ENCODE measurements at places on chromosomes 6 and 20.

- DNase-seq: no peak
Measured at GRCh38 chr6:37830225-37830624, 10.7 kb downstream of the ZFAND3 start.

DNA sequence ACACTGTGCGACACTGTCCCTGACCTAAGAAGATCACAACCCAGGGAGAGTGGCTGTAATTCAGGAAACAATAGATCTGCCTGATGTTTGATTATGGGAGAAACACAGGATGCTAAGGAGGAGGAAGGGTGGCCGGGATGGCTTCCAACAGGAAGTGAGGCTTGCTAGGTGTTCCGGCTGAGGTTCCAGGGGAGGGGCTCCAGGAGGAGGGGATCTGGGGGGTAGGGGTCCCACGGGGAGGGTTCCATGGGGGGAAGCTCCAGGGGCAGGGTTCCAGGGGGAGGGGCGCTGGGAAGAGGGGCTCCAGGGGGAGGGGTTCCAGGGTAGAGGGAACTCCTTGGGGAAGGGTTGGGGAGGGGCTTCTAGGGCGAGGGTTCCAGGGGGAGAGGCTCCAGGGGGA is 48.6 kb downstream of the DAAM2 start:
- DNase-seq: no peak

- DNase-seq: no peak
Measured at GRCh38 chr20:16555754-16556153, 17.5 kb downstream of the KIF16B start.

DNA sequence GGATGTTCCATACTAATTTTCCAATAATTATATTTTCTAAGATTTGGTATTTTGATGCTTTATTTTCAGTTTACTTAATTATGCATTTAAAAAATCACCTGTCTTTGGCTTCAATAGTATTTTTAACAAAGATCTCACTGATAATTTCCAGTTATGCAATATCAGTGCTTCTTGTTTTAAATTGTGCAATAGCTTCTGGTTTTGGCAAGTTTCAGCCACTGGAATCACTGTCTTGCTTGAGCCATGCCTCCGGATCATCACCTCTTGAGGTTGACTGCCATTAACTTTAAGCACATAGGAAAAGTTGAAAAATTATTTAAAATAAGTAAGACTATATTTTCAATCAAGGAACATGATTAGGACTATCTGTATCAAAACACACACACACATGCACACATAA is 1242.1 kb downstream of the HACE1 start:
- DNase-seq: no peak

DNA sequence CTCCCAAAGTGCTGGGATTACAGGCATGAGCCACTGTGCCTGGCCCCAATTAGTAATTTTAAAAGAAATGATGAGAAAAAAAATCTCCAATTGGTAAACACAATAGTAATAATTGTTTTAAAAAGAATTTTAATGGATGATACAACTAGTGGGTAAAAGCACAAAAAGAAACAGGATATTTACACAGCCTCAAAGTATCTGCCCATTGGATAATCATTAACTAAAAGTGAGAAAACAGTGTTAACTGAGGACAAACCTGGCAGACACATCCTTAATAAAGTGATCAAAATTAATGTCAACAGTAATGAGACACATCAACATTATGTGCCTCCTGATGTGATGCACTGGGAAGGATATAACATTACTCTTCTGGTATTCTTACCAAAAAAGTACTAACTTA is 24.5 kb downstream of the DTNBP1 start:
- DNase-seq: no peak

GRCh38 chr6:28802417-28803336 is 121.1 kb downstream of the TRIM27 start:
- no peak for DNase-seq

GRCh38 chr6:22326500-22326899 is 29.7 kb upstream of the PRL start:
- DNase-seq: no peak

DNA sequence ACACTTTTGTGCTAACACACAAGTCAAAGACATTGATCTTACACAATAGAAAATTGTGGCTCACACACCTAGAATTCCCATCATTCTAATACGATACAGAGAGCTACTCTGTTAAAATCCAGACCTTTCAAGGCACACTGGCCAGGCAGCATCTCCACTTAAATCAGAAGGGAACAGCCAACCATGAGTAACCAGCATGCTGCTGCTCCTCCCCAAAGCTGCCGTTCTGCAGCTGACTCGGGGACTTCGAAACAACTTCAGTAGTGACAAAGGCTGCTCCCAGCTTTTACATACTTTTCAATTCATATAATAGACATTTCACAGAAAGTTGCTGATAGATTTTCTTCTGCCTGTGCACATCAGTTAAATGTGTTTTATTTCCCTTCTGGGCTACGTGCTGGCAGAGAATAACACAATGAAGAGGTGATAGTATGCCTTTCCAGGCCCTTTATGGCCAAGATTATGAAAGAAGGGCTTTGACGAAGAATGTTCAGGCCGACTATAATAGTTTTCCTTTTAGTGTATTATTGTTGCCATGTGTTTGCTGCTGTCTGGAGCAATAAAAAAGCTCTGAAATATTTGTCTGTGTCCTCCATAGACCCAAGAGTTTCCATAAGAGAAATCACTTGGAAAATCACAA is 159.0 kb downstream of the GMDS start:
- no peak for DNase-seq

DNA sequence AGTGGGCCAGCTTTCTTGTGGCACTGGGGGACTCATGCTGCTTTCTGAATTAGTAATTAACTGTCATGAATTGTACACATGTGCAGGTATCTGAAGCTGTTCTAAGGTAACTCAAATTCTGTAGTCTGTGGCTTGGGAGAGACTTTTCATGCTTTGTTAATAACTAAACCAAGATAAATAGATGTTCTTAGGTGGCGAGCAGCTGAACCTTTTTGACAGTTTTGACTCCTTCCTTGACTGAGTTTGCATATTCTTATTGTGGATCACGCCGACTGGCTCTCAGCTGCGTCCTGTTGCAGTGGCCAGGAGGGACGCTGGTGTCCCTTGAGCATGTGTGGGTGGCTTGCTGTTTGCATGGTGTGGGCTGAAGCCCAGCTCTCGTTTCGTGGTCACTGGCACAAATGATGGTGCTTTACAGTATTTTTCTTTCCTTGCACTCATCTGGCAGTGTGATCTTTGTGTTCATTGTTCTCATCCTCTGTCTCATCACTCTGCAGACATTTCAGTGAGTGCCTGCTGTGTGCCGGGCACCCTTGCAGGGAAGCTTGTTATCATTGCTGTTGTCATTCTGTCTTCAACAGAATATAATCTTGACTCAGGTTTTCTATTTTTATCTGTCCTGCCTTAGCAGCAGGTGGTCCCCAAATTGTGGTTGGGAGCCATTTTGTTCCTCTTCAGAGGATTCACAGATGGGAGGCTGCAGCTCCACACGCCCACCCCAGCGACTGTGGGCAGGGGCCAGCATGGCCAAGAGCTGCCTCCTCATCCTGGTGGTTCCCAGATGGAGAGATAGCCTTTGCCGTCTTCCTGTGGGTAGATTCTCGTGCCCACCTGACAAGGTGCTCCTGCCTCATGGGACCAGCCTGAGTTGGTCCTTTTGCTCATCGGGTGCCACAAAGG is 39.6 kb downstream of the DUSP22 start:
- DNase-seq: no peak

DNA sequence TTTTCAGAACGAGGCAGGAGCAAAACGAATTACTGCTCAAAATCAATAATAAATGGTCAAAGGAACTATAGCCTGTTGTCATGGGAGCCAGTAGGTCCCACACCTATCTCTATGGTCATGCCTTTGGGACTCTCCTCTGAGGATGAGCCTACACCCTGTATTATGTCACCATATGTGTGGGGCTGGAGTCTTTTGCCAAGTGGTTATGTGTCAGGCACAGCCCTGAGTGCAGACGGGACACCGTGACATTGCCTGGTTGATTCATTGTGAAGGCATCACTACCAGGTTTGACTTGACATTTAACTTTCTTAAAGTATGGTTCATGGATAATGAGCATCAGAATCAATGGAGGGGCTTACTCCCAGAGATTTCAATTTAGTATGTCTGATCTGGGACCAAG is 23.6 kb downstream of the BMP6 start:
- no peak for DNase-seq

GRCh38 chr6:89853068-89853467 is 23.4 kb downstream of the CASP8AP2 start:
- no peak for DNase-seq

All from stimulated activated CD4-positive, alpha-beta T cell treated with anti-CD3 and anti-CD28 coated beads, Interleukin-15, amount 100 ng/mL, for 1 hour (primary cell).